ENCODE measurements at places on chromosomes 3 and 15. TPM values are rescaled to one million over a fixed set of nuclear protein-coding genes. Genes with fewer than 3 reads are reported as not detected.

Gene MRPS22
- 74.6 TPM for total RNA-seq

Gene GOLGA8S
- 0.13 TPM for total RNA-seq

Gene PTH1R
- total RNA-seq = 3.0 TPM

Gene ITIH1
- total RNA-seq = not detected

Gene SCAANT1
- not detected for total RNA-seq

Data from articular chondrocyte of knee joint (primary cell).